Myocyte (in vitro differentiated cells): ENCODE measurements at places on chromosomes 6 and 20. TPM values are rescaled to one million over a fixed set of nuclear protein-coding genes. Genes with fewer than 3 reads are reported as not detected.

GRCh38 chr6:80517525-80517924 is 411.1 kb downstream of the BCKDHB start:
- DNase-seq, result no peak

- no peak for DNase-seq
These were observed 23.2 kb upstream of the SAMHD1 start for GRCh38 chr20:36974660-36975059.

DNA sequence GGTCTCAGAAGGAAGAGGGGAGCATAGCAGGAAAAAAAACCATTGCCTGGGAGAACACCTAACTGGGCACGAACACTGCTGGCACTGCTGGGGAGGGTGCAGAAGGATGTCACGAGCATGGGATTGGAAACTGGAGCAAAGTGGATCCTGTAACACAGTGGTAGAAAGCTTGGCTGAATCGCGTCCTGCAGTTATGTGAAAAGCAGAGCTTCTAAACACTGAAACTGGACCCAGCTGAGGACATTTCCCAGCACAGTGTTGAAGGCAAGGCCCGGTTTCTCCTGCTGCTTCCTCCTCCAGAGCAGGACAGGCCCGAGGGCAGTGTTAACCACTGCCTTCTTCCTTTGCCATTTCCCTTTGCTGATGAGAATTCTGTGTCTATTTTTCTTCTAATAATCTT is 6.7 kb downstream of the APMAP start:
- DNase-seq, result no peak

- no peak for DNase-seq
These were observed 37.1 kb upstream of the DUSP22 start for GRCh38 chr6:255041-255750.

Gene CDYL
- total RNA-seq, result 20.3 and 23.6 TPM in 2 replicates

Gene CRIP3
- total RNA-seq, result 0.78 TPM in 1 of 2 replicates, not detected in the other
